ENCODE measurements at places on chromosomes 16 and 17.

- peak; percentile 46 for DNase-seq
Measured at GRCh38 chr16:75342308-75342811, 90.9 kb upstream of the BCAR1 start.

DNA sequence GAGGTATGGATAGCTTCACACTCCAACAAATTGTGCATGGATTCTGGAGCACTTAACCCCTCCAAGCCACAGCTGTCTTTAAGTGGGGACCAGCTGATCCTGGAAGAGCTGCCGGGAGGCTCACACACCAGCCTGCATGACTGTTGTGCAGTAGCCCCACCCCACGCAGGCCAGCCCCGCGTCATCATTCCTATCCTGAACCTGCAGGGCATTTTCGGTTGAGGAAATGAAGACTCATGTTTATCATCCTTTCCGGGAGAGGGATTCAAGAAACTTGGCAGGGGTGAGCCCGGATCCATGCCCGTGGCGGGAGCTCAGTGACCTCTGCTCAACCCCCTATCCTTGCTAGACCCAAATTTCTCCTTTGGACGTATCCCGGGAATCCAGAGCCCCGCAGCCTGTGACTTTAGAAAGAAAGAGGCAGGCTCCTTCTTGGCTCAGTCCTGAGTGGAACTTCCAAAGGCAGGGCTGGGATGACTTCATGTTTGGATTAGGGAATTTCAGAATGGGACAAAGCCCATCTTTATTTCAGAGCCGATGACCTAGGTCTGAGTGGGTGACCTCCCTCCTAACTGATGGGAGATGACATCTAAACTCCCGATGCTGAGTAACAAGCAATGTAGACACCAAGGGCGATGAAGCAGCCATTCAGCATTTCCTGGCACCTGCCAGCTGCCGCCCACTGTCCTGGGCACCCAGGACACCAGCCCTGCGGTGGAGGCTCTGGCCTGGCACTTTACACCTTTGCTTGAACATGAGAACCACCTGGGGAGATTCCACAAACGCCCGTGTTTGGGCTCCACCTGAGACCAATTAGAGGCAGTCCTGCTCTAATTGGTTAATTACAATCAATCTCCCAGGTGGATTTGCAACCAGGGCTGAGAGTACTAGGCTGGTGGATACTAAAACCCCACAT, 43.3 kb upstream of the CMIP start:
- peak; percentile 13 for DNase-seq

GRCh38 chr17:41917679-41918313, 955 bp downstream of the ACLY start:
- DNase-seq, result peak; percentile 54

GRCh38 chr17:72724267-72724666, 368.2 kb downstream of the SLC39A11 start:
- DNase-seq, result peak; percentile 40

DNA sequence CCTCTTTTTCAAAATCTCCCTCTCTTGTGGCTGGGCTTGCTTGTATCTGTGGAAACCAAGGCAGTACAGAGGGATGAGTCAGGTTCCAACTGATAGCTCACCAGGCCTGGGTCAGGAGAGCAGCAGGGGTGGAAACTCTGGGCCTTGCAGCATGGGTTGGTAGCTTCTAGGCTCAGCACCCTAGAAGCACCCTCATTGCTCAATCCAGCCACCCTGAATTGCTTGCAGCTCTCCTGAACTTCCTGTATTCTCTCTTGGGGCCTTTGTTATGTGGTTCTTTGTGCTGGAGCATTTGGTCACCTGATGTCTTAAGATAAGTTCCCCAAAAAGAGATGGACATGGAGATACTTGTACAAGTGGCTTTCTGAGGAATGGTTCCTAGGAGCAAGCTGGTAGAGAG, 169.4 kb downstream of the IRX5 start:
- no peak for DNase-seq

GRCh38 chr16:79041206-79041605, 559.3 kb downstream of the MAF start:
- no peak for DNase-seq

GRCh38 chr16:29974291-29975133, 844 bp downstream of the TAOK2 start:
- DNase-seq, result no peak

- no peak for DNase-seq
Measured at GRCh38 chr17:17063546-17064122, 21.4 kb downstream of the MPRIP start.

- no peak for DNase-seq
Measured at GRCh38 chr16:66473654-66474519, 46.8 kb downstream of the BEAN1 start.

- DNase-seq, result peak; percentile 8
Measured at GRCh38 chr16:914440-914839, 56.3 kb downstream of the LMF1 start.

DNA sequence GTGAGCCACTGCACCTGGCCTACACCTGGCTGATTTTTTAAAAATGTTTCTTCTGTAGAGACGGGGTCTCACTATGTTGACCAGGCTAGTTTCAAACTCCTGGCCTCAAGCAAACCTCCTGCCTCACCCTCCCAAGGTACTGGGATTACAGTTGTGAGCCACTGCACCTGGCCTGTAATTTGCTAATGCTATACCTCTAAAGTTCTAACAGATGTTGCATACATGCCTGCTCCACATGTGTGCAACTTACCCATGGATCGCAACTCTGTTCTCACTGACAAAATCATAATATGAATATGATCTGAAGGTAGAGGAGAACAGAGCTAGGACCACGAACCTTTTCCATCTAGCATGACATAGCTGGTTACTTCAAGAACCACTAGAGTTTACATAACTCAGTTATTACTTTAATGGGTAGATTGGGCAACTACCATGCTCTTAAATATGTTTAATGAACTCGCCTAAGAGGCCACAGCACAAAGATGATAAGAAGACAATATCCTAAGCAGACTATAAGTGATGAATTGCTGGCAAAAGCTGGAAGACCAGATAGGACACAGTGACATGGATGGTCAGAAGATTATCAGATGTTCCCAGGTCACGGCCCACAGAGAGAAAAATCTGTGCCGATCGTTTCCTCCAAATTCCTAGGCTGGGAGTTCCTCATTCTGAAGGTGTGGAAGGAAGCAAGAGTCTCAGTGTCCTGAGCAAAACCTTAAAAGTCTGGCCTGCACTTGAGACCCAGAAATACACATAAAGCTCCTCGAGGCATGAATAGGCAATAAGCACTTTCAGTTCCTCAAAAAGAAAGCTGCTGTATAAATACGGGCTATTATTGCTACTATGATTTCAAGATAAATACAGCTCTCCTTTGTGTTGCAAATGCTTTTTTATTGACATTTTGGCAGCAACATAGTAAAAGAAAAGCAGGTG, 53.6 kb upstream of the ICAM2 start:
- DNase-seq, result no peak

DNA sequence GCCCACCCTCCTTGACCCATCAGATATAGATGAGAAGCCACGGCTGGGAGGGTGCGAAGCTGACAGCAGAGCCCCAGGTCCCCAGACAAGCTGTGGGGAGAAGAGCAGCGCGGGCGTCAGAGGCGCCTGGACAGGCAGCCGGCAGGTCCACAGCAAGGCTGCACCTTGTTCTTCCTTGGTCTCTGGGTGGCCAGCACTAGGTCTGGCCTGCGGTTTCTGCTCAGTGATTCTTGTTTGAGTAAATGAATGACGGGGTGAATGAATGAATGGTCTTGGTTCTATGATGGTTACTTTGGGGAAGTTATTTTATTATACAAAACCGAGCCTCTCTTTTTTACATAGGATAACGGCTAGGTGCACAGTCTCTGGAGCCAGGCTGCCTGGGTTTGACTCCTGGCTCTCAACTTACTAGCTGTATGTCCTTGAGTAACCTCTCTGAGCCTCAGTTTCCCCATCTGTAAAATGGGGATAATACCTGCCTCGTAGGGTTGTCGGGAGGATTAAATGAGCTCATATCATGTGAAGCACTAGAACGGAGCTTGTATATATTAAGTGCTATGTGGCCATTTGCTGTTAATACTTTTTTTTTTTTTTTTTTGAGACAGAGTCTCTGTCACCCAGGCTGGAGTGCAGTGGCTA, 86.1 kb downstream of the RAB11FIP4 start:
- DNase-seq, result no peak

DNA sequence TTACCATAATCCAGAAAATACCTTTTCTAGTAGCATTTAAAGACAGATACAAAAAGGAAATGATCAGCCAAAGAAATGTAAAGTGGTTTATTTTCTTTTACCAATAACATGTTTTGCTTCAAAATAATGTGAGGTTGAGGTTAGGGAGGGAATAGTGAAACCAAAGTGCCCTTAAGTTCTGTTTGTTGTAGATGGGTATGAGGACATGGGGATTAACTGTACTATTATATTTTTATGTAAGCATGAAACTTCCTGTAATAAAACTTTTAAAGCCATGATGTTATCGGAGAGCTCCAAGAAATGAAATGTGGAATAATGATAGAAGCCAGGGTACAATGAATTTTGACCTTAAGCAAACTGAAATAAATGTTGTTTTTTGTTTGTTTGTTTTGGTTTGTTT, 9.9 kb downstream of the C16orf46 start:
- DNase-seq, result no peak

- DNase-seq, result no peak
Measured at GRCh38 chr16:46658925-46659324, 30.1 kb downstream of the VPS35 start.

DNA sequence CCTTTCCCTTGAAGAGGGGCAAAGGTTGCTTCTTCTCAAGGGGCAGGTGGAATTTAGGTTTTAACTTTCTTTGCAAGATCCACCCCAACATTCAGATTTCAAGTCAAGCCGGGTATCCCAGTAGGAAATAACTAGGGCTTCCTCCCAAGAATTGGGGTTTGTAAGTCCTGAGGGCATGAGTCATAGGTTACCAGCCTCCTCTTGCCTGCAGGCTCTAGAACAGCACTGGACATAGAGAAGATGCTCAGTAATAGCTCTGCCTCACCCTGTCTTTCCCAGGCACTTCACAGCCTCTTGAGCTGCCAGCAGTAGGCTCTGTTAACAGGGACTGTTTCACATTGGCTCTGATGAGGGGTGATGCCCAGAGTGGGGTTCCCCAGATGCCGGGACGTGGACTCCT, 35.8 kb upstream of the ZFP90 start:
- DNase-seq, result no peak

- no peak for DNase-seq
Measured at GRCh38 chr17:20986767-20987510, 55.9 kb downstream of the USP22 start.

DNA sequence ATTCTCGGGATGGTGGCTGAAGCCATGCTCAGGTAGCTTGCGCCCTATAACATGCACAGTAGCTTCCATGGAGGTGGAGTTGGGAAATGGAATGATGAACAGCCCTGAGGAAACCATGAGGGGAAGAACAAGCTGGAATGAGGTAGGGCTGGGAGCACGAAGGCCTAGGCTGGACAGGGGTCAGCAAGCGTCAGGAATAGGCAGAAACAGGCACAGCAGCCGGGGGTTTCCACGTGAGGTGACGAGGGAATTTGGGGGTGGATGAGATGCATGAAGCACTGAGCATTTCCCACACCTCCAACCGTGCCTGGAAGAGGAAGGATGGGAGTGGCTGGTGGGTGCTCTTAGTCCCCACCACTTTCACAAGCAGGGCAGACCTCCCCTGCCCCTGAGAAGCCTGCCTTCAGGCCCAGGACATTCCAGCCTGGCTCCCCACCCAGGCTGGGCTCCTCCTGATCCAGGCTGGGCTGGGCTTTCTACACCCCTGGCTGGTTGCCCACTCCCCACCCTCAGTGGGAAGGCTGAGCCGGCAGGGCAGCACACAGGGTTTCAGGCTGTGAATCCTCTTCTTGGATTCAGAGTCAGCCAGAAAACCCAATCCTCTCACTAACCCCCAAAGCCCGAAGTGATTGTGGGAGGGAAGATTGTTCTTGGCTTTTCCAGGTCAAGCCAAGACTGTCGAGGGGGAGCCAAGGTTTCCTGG, 21.9 kb downstream of the PLEKHG4 start:
- DNase-seq, result no peak

GRCh38 chr16:15517743-15518377, 83.5 kb downstream of the BMERB1 start:
- DNase-seq, result no peak

DNA sequence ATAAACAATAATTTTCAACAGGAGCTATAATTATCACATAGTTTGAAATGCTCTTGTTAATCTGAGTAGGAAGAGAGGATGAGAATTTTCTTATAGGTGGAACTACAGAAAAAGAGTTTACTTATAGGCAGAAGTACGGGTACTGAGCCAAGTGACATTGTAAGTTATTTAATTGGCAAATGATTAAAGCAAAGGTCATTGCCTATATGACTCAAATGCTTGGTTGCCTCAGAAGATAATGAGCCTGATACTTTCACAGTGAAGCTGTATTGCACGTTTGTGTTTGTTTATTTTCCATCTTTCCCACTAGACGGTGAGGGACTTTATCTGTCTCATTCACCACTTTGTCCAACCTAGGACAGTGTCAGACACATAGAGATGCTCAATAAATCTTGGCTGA, 749.3 kb downstream of the MAF start:
- DNase-seq, result no peak

GRCh38 chr16:46751381-46751780, 3.2 kb upstream of the MYLK3 start:
- no peak for DNase-seq

DNA sequence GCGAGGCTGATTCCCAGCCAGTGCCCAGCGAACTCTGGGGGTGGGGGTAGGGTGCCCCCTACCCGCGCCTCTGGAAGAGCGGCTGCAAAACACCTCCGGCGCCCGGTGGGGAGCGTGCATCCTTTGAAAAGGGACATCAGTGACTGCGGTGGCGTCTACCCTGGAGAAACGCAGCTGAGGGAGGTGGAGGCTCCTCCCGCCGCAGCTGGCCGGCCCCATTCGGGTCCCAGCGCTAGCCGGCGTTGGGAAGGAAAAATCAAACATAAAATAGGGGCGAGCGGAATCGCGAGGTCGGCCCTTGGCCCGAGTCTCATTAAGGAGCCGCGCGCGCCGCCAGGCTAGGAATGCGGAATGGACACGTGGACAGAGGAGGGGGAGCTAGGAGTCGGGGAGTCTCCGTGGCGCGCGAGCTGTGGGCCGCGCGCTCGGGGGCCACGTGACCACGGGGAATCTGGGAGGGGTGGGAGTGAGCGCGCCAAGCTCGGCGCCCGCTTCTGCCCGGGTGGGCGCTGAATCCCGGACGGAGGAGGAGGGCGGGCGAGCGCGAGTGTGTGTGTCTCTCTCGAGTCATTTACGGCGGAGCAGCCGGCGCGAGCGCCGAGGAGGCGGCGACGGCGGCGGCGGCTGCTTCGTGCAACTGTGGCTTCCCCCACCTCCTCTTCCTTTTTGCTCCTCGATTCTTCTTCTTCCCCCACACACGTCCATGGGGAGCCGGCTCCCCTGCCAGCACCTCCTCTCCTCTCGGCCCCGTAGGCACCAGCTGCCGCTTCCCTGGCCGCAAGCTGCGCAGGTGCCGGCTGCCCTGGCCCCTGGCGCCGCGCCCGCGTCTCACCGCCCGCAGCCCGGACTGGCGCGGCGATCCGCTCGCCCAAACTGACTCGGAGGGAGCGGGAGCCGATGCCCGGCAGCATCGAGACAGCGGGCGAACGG, at the start of gene TMEM132E:
TMEM132E (plus strand) TSS at position 566 of the 930 bp plus-strand sequence. CDS start 1,495 bp downstream, outside the sequence.
- DNase-seq, result peak; percentile 20

DNA sequence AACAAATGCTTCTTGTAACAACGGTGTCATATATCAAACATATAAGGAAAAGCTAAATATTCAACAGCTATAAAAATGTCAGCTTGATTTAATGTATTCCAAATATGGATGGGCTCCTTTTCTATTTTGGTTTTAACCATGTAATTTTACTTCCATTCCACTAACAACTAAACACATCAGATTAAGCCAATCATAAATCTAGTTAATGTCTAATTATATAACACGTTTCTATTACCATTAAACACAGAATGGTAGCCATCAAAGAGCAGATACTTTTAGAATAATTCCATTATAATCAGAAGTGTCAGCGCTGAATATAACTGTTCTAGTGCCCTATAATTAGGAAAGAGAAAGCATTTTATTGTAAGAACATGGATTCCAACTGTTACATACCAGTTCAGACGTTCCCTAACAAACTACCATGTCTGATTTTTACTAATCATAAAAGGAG, 10.0 kb downstream of the CMC2 start:
- DNase-seq, result no peak
